ENCODE measurements at places on chromosomes 5 and 9.
A peak's percentile ranks its signal among the peaks of the same experiment; 100 is the strongest.

- peak; percentile 64 for DNase-seq
Measured at GRCh38 chr5:178114325-178115135, 1.2 kb downstream of the N4BP3 start.

- DNase-seq = no peak
Measured at GRCh38 chr5:118379470-118379869, 608.9 kb downstream of the DTWD2 start.

- no peak for DNase-seq
Measured at GRCh38 chr5:135348918-135349317, 50.1 kb downstream of the MACROH2A1 start.

GRCh38 chr5:9538504-9538903 lies 7.4 kb downstream of the SEMA5A start:
- DNase-seq = peak; percentile 65

- DNase-seq = no peak
Measured at GRCh38 chr5:147920420-147921030, 14.2 kb upstream of the C5orf46 start.

GRCh38 chr5:116484645-116485044 lies 90.0 kb downstream of the SEMA6A start:
- DNase-seq = no peak

DNA sequence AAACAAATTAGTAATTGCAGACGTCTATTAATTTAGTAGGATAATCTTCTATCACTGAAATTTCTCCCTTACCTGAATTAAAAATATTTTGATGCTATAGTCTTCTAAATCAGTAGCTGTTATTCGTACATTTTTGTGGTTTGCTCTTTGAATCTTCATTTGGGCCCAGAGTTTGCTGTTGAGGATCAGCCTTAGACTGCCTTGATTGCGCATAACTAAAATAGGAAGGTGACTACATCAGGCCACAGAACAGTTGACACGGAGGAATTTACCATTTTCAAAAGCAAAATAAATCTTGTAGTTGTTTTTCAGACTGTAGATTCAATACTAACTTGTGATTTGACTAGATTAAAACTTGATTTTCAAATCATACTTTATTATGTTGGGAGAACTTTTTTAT lies 11.8 kb upstream of the NADK2 start:
- DNase-seq = no peak

DNA sequence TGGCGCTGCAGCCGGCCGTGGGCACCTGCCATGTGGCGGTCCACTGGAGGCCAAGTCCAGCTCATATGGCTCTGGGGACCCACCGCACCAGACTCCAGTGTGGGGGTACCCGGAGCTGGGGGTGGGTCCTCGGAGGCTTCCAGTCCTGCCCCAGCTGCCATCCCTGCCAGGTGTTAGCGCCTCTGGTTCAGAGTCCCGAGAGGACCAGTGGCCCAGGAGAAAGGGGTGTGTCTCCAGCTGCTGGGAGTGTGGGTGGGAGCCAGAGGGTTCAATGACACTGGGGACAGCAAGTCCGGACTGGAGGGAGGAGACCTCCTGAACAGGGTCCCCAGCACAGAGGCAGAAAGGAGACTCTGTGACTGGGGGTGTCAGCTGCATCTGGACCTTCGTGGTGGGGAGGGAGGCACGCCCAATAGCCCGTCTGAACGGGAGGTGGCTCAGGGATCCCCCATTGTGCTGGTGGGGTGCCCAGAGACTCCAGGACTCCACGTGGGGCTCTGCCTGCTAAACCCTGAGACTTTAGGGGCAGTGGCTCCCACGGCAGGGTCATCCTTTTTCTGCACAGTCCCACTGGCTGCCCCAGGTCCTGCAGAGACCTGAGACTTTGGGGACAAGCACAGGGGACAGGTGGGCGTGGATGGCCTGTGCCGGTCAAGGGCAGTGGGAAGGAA lies 2.4 kb upstream of the AHRR start:
- DNase-seq = no peak

DNA sequence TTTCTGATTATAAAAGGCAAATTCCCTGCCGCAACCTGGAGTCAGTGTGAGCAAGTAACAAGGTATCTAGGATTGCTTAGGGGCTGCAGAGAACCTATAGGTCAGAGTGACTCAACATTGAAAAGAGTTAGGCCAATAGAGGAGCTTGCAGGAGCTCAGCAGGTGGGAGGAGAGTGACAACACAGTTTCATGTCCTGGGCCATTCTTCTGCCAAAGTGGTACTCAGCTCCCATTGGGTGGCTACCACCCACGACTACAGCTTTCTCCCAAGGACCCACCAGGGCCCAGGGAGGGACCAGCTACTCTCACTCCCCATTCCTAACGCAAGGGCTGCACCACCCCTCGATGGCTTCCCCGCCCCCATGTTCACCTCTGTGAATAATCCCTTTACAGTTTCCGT lies 86.7 kb upstream of the SPATA31C2 start:
- no peak for DNase-seq

GRCh38 chr5:168808051-168808616 lies 229.0 kb upstream of the PANK3 start:
- DNase-seq = no peak

GRCh38 chr9:36147441-36148175 lies 11.1 kb downstream of the GLIPR2 start:
- DNase-seq = no peak

- DNase-seq = no peak
Measured at GRCh38 chr5:135210286-135211055, 176.4 kb upstream of the PITX1 start.

DNA sequence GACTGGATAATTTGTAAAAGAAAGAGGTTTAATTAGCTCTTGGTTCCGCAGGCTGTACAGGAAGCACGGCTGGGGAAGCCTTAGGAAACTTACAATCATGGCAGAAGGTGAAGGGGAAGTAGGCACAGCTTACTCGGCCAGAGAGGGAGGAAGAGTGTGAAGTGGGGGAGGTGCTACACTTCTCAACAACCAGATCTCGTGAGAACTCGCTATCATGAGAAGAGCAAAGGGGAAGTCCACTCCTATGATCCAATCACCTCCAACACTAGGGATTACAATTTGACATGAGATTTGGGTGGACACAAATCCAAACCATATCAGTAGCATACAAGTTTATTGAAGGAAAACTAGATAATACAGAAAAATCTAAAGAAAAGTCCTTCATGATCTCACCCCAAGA lies 39.9 kb downstream of the NEURL1B start:
- no peak for DNase-seq

DNA sequence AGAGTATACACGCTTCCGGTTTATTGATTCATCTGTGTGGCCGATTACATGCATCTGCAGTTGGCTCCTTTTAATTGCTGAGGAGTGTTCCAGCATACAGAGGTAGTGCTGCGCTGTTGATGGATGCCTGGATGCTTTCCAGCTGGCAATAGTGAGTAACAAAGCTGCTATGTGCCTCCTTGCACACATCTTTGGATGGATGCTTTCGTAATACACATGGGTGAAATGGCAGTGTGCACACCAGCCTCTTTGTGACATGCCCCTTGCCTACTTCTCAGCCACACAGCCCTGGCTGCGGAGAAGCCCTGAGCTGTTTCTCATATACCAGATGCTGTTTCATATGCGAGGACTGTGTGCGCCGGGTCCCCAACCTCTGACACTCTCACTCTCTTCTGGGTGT lies 151.0 kb downstream of the GADD45G start:
- DNase-seq = no peak

- no peak for DNase-seq
Measured at GRCh38 chr5:67358186-67358585, 161.6 kb upstream of the CD180 start.

DNA sequence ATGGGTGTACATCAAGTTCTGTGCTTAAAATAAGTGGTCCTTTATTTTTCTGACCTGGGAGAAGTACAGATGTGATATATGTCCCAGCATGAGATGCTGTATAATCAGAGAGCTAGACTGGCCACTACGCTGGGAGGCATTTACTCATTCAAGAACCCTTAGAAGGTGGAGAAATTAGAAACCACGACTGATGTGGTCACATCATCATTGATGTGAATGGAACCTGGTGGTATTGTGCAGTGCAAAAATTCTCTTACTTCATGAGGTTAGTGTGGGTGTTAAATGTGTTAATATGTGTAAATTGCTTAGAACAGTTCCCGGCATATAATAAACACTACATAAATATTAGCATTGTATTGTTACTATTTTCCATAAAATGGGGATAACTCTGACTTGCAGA lies 69.5 kb upstream of the CKMT2 start:
- DNase-seq = no peak

DNA sequence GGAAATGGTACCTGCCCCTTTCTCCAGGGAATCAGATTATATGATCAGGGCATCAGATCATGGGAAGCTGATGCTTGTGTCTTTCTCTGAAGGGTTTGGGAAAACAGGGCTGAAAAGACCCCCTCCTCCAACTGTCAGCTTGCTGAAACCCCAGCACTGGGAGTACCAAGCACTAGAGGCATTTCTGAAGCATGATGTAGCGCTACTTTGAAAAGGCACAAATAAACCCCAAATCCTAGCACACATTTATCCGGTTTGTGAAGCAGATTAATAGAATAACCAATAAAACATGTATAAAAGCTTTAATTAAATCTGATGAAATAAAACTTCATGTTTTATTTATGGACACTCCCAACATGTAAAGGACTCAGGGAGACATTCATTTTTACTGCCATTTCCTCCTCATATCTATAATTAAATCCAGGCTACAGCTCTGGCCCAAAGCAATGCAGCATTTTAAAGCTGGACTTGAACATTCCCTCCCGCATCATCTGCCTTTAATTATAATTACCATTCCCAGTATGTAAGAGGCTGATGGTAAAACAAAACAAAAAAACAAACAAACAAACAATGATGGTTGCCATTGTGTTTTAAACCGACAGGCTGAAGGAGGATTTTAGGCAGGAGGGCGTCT lies 298.2 kb upstream of the RFX3 start:
- DNase-seq = no peak

- no peak for DNase-seq
Measured at GRCh38 chr5:154060606-154061005, 21.8 kb downstream of the MFAP3 start.

DNA sequence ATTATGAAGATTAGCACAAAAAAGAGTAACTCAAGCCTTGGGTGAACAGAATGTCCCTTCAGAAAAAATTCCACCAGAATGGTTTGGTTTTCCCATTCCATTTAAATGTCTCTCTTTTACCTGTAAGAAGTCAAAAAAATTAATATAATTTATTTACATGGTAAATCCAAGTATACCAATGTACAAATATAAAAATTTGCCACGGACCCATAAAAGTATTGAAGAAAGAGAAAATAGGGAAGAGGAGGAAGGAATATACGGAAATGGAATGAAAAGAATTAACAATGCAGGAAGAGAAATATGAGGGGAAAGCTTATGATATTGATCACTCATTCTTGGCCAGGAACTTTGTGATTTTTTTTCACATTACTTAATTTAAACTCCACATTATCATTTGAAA lies at the start of gene OR13C9:
TSS of gene OR13C9 (minus strand) at position 101 of the 400 bp plus-strand sequence. CDS start at position 101, 0 bp downstream.
- no peak for DNase-seq

- no peak for DNase-seq
Measured at GRCh38 chr9:133995012-133995896, 3.1 kb upstream of the VAV2 start.

DNA sequence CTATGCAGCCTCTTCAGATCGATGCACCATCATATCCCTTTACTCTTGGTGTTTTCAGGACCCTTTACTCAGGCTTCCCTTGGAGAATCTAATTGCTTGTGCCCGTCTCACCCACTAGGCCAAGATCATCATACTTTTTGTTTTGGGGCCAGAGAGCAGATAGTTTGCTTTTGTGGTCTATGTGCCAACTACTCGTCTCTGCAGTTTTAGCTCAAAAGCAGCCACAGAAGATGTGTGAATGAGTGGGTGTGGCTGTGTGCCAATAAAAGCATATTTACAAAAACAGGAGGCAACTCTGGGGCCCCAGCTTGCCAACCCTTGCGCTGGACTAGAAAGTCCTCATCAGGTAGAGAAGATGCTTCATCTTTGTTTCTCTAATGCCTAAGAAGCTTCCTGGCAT lies 216.8 kb downstream of the SEMA5A start:
- no peak for DNase-seq

GRCh38 chr5:143086908-143087637 lies 316.4 kb downstream of the NR3C1 start:
- no peak for DNase-seq

DNA sequence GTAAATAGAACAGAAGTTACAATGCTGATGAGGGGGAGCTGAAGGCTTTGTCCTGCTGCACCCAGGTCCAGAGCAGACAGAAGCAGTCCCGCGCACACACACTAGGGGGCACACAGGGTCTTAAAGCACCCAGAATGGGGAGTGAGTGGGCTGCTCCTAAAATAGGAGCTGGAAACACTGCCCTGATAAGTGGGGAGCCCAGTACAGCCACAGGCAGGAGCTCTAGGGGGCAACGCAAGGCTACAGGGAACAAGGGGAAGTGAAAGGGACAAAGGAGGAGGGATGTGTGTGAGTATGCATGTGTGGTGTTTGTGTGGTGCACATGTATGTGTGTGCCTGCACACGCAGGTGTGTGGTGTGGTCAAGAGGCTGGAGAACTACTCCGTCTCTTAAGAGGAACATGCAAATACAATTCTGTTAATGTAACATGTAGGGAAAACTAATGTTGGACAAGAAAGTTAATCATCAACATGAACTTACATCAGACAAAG lies 191.5 kb downstream of the ROR2 start:
- DNase-seq = no peak

GRCh38 chr9:34123682-34124081 lies 2.8 kb downstream of the DCAF12 start:
- peak; percentile 47 for DNase-seq

DNA sequence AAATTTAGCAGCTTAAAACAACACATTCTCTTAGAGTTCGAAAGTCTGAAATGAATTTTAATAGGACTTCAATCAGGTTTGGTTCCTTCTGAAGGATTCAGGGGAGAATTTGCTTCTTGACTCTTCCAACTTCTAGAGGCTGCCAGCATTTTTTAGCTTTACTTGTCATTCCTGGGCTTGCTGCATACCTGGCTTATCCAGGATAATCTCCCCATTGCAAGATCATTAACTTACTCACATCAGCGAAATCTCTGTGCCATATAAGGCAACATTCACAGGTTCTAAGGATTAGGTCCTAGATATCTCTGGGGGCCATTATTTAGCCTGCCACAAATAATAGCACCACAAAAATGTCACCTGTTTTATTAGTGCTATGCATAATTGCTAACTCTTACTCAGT lies 46.2 kb upstream of the PCSK5 start:
- no peak for DNase-seq

- DNase-seq = no peak
Measured at GRCh38 chr9:31585158-31585557, 799.3 kb upstream of the ACO1 start.

DNA sequence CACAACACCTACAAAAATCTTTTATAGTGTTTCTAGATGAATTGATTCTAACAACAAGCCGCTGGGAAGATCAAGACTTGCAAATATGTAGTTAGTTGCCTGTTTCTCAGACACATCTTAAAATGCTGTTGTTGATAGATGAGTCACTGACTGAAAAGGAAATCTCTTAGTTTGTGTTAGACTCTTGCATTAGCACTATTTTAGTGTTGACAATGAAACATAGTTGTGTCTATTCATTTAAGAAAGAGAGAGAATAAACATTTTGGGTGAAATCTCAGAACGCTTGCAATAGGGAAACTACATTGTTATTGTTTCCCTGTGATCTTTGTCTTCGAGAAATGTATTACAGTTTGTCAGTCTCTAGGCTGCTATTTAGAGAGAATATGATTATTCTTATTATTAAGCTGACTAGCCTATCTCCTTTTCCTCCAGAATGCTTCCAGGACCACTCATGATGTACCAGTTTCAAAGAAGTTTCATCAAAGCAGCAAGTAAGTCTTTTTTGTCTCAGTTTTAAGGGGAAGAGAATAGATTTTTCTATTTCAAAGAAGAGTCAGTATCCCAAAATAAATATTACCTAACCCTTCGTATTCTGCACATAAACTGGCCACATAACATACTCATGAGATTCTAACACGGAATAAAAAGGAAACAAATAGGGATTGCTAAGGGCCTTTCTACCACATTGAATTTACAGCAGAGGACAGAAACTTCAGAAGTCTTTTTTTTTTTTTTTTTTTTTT lies 285.6 kb downstream of the ARHGAP26 start:
- peak; percentile 41 for DNase-seq
